Pancreas (tissue), 10 donors: ENCODE measurements at places on chromosomes 12 and 14.

- no peak overlapping the region for H3K27ac ChIP-seq
- DNase-seq: no peak
- H3K4me3 ChIP-seq: no peak overlapping the region
These were observed 19.8 kb downstream of the LEMD3 start for GRCh38 chr12:65189028-65189718.

DNA sequence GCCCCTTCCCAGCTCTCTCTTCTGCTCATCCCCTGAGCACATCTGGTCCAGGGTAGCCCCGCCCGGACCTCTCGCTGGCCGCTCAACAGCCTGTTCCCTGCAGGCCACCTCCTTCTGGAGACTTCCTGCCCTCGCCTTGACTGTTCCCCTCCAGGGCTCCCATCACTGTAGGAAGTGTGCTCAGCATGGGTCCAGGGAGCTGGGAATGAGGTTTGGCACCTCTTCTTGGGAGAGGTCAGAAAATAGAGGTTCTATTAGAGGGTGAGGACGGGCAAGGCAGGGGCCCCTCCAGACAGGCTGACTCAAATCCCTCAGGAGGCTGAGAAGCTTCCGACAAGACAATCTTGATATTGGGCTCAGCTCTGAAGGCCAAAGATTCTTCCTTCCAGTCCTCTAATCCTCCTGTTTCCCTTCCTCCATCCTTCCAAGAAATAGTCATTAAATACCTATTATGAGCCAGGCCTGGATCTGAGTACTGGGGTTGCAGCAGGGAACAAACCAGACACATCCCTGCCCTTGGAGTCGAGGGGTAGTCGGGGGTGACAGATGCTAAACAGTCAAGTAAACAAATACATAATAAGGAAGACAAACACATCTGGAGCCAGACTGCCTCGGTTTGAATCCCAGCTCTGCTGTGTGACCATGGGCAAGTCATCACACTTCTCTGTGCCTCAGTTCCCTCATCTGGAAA is 30.6 kb downstream of the CMKLR1 start:
- no peaks in the 10 kb centered on the region for H3K36me3 ChIP-seq
- H3K27ac ChIP-seq: no peak overlapping the region
- no peaks in the 10 kb centered on the region for H3K27me3 ChIP-seq
- no peak for DNase-seq

DNA sequence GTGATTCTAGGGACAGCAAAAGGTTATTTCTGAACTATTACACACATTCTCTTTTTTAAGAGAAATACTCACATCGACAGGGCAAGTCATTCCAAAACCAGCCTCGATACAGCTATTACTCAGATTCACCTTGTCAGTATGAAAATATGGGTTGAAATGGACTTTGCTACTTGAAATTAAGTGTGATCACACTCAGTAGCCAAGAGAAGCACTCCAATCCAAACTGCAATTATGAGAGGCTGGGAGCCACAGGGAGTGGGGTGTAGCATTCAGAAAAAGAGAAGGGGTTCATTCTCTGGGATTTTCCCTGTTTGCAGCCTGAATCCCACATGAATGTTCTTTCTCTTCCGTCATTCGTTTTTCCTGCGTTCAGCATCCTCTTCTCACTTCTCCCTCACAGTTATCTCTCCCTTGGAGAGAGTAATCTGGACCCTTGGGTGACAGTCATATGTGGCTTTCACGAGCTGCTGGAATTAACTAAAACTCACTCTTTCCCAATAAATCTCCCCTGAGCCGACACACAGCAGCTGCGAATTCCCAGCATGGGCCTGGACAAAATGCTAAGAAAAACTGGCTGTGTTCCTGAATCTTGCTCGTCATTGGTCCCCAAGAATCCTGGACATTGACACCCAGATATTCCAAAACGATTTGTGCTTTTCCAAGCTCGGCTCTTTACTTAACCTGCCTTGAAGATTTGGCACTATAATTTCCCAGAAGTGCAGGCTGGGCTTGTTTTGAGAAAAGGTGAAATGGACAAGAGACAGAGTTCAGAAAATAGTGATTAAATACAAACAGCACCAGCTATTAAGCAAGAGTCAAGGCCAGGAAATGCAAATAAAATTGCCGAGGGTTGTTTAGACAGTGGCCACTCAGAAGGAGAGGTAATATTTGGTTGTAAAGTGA is 199.5 kb upstream of the PLEKHG7 start:
- peak overlapping the region; percentile 80 for H3K27ac ChIP-seq
- H3K4me1 ChIP-seq: peaks cover 45% of the 10 kb centered on the region
- H3K36me3 ChIP-seq: no peaks in the 10 kb centered on the region
- no peak overlapping the region for H3K4me3 ChIP-seq

GRCh38 chr12:44294649-44295048 is 458.8 kb downstream of the TMEM117 start:
- no peak for DNase-seq
- H3K27ac ChIP-seq: no peak overlapping the region
- H3K36me3 ChIP-seq: no peaks in the 10 kb centered on the region
- H3K4me3 ChIP-seq: no peak overlapping the region
- H3K27me3 ChIP-seq: no peaks in the 10 kb centered on the region

- H3K4me1 ChIP-seq: peaks cover 21% of the 10 kb centered on the region
- no peak for DNase-seq
- no peak overlapping the region for H3K4me3 ChIP-seq
- H3K27ac ChIP-seq: no peak overlapping the region
- no peaks in the 10 kb centered on the region for H3K36me3 ChIP-seq
These were observed 6.1 kb downstream of the HOXC10 start for GRCh38 chr12:53991077-53991460.

DNA sequence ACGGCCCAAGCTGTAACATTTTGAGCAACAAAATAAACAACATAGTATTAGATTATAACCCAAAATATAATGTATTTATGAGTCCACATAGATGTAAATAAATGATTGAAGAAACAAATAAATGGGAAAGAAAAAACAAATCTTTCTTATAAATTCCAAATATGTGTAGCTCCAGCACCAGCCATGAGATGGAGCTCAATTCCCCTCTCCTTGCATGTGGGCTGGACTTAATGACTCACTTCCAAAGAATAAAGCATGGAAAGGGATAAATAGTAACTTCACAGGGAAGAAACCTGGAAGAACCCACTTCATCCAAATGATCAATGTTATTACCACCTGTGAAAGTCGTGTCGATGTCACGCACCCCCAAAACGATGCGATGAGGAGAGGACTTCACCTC is 158.8 kb downstream of the RPAP3 start:
- no peaks in the 10 kb centered on the region for H3K36me3 ChIP-seq
- no peaks in the 10 kb centered on the region for H3K4me1 ChIP-seq
- H3K4me3 ChIP-seq: no peak overlapping the region
- no peak overlapping the region for H3K27ac ChIP-seq
- H3K27me3 ChIP-seq: no peaks in the 10 kb centered on the region

DNA sequence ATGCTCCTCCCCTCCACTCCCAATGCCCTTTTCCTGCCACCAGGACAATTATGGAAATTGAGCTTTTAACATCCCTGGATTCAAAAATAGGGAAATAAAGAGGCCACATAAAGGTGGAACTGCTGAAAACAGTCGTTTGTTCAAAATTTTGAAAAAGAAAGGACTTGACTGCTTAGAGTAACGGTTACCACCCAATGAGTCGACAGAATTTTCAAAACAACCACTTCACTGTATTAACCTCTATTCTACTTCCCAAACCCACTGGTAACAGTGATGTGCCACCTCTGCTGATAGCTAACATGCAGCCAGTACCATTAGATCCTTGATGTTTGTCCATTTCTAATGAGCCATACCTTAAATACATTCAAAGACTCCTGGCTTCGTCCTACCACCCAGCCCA is 4.9 kb downstream of the ST8SIA1 start:
- H3K27me3 ChIP-seq: peaks cover 8% of the 10 kb centered on the region
- H3K27ac ChIP-seq: no peak overlapping the region
- H3K36me3 ChIP-seq: no peaks in the 10 kb centered on the region
- no peak for DNase-seq
- no peak overlapping the region for H3K4me3 ChIP-seq

DNA sequence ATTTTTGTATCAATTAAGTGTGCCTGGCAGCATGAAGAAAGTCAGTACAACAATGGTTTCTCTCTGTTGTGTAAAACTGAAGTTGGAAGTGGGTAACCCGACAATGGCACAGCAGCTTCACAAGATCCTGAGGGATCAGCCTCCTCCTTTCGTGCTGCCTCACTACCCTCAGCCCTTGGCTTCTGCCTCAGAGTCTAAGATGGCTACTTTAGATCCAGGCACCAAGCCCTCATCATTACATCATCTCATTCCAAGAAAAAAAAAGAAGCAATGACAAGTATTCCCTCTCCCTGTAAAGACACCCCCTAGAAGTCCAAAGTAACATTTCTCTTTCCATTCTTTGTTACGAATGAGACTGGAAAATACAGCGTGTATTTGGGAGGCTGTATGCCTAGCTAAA is 92.6 kb downstream of the DNAI7 start:
- no peak overlapping the region for H3K27ac ChIP-seq
- no peaks in the 10 kb centered on the region for H3K4me1 ChIP-seq
- no peak for DNase-seq
- H3K27me3 ChIP-seq: no peaks in the 10 kb centered on the region
- no peak overlapping the region for H3K4me3 ChIP-seq
- H3K36me3 ChIP-seq: peaks cover 4% of the 10 kb centered on the region
